ENCODE measurements at places on chromosomes 6 and 20.

GRCh38 chr6:165931675-165932074 is 236.0 kb downstream of the TBXT start:
- DNase-seq = no peak

GRCh38 chr20:20665606-20666332 is 46.7 kb downstream of the RALGAPA2 start:
- no peak for DNase-seq

- DNase-seq = no peak
These were observed 70.0 kb downstream of the FOXC1 start for GRCh38 chr6:1679688-1680068.

DNA sequence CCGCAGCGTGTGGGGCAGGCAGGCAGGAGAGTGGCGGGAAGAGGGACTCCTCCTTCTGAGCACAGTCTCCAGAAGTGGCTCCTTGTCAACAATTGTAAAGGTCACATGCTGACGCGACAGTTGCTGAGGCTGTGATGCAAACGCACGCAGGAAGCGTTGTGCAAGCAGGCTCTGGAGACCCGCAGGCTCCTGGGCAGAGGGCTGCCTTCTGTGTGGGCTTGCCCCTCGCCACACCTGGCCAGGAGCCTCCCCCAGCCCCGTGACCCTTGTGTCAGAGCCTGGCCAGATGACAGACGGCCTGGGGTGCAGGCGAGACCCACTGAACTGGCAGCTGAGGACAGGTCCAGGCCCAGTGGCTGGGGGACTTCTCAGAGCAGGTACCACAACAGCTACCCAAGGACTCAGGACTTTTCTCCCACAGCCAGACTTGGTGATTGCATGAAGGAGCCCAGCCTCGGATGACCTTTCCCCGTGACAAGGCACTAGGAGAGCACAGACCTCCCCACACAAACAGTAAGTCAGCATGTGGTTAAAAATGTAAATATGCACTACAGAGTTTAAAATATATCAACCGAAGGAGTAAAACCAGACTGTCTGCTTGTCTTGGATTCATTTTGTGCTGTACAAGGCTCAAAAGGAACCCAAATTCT is 222.1 kb upstream of the RREB1 start:
- no peak for DNase-seq

GRCh38 chr20:46076806-46077205 is 13.0 kb downstream of the NCOA5 start:
- no peak for DNase-seq

GRCh38 chr20:60371384-60371783 is 413.2 kb downstream of the CDH26 start:
- no peak for DNase-seq

- no peak for DNase-seq
These were observed 240.0 kb downstream of the FOXC1 start for GRCh38 chr6:1849691-1850090.

DNA sequence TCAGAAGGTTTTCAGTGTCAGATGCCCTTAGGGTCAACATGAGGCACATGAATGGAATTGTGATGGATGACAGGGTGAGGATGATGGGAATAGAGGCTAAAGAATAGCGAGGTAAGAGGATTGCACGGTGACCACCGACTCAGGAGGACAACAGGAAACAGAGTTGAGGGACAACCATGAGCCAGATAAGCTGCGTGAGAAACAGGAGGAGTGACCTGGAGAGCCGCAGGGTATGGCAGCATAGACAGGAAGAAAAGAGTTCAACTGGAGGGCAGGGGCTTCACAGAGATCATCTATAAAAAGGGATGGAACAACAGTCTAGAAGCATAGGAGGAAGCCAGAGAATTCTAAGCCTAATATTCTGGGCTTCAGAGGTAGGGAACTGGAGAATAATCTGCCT is 84.7 kb upstream of the ENPP5 start:
- DNase-seq = no peak

- no peak for DNase-seq
These were observed 19.4 kb downstream of the RSPO4 start for GRCh38 chr20:982754-983153.

DNA sequence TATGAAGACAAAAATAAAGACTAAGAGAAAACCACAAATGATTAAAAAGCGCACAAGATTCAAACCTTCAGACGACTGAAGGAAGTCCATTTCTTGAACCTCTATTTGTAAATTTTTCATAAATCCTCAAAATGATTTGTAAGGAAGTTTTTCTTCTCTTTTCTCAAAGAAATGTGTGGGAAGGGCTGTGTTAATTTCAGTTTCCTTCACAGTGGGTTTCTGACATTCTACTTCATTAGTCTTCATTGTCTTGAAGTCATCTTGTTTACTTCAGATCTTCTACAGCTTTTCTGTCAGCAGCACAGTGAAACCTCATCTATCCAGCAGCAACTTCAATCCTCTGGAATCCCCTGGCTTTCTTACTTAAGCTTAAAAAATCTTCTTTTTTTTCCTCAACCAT is 87.6 kb upstream of the MYLIP start:
- no peak for DNase-seq

- no peak for DNase-seq
These were observed 161.8 kb downstream of the IBTK start for GRCh38 chr6:82085701-82086100.

DNA sequence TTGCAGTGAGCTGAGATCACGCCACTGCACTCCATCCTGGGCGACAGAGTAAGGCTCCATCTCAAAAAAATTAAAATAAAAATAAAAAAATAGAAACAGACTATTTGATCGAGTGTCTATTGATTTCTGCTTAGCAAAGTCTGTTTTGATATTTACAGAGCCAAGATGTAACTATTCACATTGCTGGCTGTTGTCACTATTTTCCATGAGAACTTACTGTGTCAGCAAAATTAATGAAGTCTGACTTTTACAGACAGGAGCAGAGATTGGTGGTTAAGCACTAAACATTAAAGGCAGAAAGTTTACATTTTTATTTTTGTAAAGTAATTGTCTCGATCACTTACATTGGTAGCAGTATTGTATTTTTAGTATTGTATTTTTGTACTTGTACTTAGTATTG is 85.0 kb upstream of the CCDC28A start:
- DNase-seq = no peak

DNA sequence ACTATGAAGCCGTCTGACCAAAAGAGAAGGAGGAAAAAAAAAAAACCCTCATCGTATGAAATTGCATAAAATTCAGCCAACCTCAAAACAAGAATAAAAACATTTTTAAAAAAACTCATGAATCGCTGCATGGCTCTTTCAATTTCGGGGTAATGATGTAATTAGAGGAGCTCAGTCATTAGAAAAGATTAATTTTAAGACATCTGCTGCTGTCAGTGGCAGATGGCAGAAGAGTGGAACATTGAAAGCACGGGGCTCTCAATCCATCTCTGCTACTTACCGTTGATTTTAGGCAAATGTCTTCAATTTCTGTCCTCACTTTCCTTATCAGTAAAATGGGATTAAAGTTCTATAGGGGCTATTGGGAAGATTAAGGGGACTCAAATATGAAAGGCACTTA is 79.1 kb downstream of the EYA2 start:
- no peak for DNase-seq

GRCh38 chr20:59676851-59677182 is 72.5 kb downstream of the PHACTR3 start:
- no peak for DNase-seq

GRCh38 chr6:135148889-135149288 is 32.2 kb upstream of the MYB start:
- DNase-seq = no peak

DNA sequence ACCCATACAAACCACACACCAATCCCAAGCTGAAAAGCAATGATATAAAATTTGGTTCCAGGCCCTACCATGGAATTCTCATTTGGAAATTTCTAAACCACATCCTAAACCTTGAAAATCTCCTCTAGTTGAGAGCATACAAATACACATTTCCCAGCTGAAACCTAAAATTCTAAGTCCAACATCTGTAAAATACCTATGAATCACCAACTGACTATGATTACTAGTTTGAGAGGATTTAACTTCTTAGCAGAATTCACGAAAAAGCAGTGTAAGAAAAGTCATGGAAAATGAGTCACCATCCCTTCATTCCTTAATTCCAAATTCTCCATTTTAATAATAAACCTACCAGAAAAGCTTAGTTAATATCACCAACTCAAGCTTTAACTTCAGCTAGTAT is 15.4 kb downstream of the RANBP9 start:
- peak; percentile 38 for DNase-seq

- no peak for DNase-seq
These were observed 81.3 kb upstream of the SIRPA start for GRCh38 chr20:1813674-1814635.

DNA sequence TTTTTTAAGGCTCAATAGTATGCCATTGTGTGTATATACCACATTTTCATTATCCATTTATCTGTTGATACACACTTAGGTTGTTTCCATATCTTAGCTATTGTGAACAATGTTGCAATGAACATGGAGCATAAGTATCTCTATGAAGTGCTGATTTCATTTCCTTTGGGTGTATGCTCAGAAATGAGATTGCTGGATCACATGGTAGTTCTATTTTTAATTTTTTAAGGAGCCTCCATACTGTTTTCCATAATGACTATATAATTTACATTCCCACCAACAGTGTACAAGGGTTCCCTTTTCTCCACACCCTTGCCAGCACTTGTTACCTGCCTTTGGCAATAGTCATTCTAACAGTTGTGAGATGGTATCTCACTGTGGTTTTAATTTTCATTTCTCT is 15.1 kb upstream of the HLA-DOA start:
- no peak for DNase-seq

DNA sequence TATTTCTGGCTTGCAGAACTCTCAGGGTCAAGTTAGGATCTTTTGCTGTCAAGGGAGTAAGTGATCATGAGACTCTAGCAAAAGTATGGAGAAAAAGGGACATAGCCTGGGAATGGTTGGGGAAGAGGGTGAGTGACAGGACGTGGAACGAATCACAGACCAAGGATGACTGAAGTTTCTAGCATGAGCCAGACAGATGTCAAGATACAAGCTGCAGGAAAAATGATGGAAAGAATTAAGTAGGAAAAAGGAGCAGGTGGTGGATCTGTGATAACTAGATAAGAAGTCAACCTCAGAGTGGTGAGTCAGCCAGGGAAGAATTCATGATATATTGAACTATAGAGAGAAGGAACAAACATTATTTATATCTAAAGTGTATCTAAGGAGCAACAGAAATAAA is 159.8 kb upstream of the SYNDIG1 start:
- DNase-seq = no peak

DNA sequence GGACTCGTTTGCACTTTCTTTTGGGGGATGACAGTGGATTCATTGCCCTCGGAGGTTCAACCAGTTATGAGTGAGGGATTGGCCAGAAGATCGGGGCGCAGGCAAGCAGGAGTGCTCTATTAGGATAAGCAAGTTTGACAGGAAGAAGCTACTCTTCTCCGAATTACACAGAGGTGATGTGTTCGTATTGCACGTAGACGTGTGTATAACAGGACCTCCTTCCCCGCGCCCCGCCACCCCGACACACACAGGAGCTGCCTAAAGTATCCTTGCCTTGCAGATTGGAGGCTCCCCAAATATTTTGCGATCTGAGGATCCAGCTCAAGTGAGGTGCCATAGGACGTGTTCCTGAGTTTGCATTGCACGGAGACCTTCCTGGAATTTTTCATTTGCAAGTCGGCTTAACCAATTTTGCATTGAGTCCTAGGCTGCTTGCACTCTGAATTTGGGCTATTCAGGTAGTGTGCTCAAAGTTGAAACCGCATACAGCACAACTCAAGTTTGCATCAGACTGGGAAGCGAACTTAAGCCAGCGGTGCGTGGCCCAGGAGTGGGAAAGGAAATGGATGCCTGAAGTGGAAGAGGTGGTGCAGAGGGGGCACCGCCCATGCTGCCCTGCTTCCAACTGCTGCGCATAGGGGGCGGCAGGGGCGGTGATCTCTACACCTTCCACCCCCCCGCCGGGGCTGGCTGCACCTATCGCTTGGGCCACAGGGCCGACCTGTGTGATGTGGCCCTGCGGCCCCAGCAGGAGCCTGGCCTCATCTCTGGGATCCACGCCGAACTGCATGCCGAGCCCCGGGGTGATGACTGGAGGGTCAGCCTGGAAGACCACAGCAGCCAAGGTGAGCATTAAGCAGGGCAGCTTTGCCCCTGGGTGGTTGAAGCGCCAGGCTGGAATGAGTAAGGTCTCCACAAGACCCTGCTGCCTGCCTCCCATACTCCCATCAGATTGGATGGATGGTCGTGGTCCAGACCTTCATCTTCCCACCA is 770 bp downstream of the TCF19 start:
- no peak for DNase-seq

DNA sequence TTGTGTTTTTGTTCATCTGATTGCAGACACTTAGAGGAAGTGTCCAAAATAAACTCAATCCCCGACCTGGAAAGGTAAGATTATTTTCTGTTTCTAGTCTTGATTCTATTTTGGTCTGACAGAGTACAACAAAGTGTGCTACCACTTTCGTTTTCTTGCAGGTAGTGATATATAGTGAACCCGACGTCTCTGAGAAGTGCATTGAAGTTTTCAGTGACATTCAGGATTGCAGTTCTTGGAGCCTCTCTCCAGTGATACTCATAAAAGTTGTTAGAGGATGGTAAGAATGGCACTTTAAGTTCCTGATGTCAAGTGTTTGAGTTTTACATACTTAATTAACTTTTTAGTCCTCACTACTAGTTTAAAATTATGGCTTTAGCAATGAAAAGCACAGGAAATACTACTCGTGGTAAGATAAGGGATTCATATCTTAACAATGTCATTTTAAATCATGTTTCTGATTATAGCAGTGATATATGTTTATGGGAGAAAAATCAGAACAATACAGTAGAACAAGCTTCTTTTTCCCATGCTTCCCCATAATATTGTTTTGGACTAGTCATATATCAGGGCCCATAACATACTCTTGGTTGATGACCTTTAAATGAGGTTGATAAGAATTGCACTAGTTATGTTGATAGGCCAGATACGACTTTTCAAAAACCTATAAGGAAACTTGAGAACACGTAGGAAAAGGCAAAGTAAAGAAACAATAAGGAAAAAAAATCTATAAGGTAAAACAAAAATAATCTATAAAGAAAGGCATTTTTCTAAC is 104.0 kb downstream of the RTN4IP1 start:
- DNase-seq = no peak

DNA sequence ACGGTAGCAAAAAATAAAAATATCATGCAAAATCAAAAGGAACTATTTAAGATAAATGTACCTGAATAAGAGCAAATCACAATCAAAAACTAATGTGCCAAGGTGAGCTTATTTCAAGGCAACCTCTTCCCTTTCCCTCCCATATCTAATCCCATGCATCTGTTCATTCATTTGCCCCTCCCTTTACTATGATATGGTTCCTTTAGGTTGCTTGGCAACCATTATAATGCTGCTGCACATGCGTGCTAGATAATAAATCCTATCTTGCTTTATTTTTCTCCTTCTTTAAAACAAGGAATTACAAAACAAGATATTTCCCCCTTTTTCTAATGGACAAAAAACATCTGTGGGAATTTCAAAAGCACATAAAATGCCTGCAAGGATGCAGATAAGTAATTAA is 318.2 kb upstream of the POU3F2 start:
- no peak for DNase-seq

Data from HFF-Myc (cell line).